Chondrocyte (in vitro differentiated cells): ENCODE measurements at places on chromosomes 11 and 22.

DNA sequence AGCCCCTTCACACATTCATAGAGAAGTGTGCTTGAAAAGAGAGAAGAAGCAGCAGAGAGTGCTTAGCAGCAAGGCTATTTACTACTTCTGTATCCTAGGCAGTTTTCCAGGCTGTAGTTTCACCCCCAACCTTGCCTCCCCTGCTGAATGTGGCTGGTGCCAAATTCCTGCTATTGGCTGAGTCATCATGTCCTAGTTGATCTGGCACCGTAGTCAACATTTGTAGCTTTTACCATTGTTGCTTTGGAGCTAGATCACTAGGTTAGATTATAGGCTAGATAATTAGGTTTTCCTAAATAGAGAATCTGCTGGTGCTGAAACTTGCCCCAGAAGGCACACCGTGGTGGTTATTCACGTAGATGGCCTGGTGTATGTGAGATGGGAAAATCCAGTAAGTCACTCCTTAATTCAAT, 32.7 kb downstream of the ARHGAP42 start:
- no peak for DNase-seq

- no peak for DNase-seq
Measured at GRCh38 chr11:69848201-69848600, 29.0 kb upstream of the FGF3 start.

DNA sequence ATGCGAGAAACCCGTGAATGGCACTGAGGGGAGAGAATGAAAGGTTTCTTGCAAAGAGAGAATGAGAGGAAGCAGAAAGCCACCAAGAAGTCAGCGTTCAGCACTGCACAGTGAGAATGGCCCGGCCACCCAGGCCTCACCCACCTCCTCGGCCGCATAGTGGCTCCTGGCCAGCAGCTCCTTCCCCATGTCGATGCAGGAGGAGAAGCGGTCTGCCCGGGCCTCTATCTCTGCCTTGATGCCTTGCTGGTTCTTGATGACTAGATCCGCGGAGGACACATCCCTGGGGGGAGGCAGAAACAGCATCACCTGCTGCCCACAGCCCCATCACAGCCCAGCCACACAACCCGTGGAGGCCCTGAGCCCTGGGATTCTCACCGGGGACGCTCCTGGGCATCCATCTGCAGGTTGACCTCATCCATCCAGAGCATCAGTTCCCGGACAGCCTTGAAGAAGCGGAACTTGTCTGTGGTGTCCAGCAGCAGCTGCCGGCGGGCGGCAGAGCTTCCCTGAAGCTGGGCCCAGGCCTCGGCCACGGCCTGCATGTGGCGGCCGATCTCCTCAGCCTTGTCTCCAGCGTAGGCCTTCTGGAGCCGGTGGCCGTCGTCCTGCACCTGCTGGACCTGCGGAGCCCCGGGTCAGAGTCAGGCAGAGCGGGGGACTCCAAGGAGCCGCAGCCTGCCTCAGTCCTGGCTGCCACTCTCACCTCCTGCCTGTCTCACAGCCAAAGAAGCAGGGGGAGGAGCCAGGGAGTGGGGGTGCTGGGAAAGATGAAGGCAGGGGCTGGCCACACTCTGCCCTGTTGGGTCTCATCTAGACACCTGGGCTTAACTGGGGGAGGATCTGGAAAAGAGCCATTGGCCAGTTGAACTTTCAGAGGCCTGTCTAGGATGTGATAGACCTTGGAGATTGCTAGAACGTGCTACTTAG, 12.2 kb upstream of the RBM4B start:
- peak; percentile 92 for DNase-seq

DNA sequence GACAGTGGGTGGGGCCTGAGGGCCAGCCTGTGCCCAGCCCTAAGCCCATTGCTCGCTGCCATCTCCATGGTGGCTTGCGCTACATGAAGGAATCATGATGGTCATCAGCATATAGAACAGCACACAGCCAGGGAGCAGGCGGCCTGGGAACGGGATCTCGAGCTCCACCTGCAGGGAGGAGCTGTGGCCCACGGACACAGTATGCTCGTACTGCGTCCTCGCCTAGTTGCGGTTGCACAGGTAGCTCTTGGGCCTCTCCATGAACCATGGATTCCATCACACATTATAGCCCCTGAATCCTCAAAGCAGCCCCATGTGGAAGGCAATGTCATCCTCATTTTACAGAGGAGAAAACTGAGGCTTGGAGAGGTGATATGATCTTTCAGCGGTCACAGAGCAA, 15.1 kb downstream of the SEC14L4 start:
- DNase-seq, result peak; percentile 55

DNA sequence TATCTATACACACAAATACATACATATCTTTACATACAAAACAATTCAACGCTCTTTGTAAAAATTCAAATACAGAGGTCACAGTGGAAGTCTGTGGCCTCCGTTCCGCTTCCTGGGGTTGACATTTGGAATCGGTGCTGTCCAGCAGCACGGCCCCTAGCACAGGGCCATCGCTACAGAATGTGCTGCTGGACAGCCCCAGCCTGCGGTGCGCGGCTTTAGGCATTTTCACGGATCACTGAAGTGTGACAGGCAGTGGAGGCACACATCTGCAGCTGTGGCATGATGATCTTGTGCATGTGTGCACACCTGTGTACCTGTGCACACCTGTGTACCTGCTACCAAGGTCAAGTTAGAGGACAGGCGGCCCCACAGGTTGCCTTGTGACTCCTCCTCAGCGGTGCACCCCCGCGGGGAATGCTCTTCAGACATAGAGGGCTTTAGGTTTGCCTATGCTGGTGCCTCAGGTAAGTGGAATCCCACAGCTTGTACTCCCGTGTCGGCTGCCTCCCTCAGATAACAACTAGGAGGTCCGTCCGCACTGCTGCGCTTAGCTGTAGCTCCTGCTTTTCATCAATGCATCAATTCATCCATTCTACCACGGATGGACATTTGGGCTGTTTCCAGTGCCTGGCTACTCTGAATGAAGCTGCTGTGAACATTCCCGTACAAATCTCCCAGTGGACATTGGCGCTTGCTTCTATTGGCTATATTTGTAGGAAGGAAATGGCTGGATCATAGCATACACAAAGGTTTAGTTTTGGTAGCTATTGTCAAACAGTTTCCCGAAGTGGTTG, 29.9 kb downstream of the GAL start:
- no peak for DNase-seq

GRCh38 chr11:16406226-16406625, 49.9 kb upstream of the SOX6 start:
- no peak for DNase-seq

DNA sequence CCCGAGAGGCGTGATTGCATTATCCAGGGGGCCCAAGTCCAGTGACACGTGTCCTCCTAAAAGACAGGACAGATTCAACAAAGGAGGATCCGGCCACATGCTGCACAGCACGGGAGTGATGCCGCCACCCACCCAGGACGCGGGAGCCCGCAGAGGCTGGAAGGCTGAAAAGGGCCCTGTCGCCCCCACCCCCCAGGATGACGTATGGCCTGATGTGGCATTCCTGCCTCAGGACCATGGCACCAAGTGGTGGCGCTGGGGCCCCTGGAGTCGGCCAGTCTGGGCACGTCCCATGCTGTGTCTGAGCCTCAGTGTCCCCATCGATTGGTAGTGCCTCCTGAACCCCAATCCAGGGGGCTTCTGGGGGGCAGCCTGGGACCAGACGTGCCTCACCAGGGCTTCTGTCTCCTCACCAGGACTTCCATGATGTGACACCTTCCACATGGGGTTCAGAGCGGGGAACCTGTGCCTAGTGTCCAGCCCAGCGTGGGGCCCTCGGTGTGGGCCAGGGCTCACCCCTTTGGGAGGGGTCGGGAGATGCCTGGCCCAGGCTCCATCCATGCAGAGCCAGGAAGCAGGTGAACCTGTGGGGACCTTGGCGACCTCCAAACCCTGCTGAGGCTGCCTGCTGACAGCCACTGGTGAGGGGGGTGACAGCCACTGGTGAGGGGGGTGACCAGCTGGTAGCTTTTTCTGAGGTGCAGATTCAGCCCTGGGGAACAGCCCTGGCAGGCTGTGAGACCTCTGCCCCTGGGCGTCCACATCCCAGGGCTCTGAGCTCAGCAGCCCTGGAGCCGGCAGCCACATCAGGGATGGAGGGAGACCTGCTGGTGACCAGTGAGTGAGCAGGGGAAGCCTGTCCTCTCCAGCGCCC, 75.3 kb downstream of the KCNQ1 start:
- DNase-seq, result peak; percentile 82

GRCh38 chr22:19456541-19456940, 9.0 kb upstream of the C22orf39 start:
- no peak for DNase-seq

GRCh38 chr11:103488031-103488461, 378.8 kb downstream of the DYNC2H1 start:
- no peak for DNase-seq

GRCh38 chr11:44017443-44018126, 30.2 kb upstream of the ACCSL start:
- DNase-seq, result no peak

DNA sequence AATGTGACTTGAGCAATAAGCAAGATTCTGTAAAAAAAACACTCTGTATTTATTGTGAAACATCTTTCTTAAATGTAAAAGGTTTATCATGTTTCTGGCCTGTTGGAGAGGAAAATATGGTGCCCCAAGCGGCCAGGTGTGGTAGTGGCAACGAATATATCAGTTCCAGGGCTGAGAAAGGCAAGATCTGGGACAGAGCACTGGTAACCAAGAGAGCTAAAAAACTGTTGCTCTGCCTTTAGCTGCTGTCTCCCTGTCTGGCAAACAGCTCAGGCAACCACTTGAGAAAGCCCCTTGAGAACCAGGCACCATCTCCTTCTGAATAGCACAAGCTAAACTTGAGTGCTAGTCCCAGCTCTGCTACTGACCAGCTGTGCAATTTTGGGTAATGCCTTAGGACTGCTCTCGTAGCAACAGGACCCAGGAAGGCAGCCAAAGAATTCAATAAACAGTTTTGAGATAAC, 129.9 kb downstream of the KCNC1 start:
- no peak for DNase-seq

GRCh38 chr11:48095779-48096470, 115.6 kb downstream of the PTPRJ start:
- no peak for DNase-seq

DNA sequence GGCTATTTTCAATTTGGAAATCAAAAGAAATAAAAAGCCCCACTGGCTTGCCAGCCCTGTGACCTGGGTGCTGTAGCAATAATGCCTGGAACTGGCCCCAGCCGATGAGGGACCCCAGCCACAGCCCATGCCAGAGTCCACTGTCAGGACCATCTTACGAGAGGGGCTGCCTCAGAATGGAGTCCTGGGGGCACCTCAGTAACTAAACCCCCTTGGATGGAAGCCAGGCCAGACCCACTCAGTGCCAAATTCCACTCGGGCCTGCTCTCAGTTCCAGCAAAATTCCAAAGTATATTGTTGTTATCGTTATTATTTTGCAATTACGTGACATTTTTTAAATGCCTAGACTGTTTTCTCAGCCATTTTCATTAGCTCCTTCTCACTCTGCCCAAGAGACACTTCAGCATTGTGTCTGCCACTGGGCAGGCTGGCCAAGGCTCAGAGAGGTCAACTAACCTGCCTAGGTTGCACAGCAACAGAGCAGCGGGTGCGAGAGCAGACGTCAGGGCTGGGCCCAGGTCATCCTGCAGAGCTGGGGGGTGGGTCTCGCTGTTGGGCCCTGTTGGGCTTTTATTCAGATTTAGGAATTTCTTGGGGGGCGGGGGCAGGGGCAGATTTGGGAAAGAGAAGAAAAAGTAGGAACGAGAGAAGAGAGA, 19.5 kb downstream of the CDKN1C start:
- no peak for DNase-seq

GRCh38 chr11:100827934-100828661, 141.0 kb downstream of the ARHGAP42 start:
- no peak for DNase-seq

DNA sequence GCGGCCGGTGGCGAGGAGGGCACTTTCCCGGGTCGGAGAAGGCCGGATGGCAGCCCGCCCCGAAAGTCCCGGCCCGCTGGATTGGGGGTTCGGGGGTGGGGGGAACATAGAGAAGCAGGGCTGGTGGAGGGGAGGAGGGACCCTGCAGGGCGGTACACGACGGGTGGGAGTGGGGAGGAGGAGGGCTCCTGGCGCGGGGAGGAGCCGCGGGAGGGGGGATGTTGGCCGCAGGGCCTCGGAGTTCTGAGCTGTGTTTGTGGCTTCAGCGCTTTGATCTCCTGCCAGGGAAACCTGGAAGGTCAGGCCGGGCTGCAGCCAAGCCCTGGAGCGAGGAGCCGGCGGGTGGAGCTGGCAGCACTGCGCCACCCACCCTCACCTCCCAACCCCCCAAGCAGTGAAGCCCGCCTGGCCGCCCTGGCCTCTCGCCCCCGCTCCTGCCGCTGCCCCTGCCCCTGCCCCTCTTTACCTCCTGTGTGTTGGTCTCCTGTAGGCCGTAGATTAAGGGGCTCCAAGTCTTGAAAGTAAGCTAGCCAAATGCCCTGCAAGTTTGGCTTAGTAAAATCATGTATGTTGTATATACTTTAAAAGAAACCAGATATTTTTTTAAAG, 30.9 kb downstream of the C22orf31 start:
- DNase-seq, result no peak

- DNase-seq, result no peak
Measured at GRCh38 chr11:15817001-15817400, 539.3 kb downstream of the SOX6 start.

- DNase-seq, result no peak
Measured at GRCh38 chr11:63623513-63624140, 9.4 kb upstream of the PLAAT3 start.

DNA sequence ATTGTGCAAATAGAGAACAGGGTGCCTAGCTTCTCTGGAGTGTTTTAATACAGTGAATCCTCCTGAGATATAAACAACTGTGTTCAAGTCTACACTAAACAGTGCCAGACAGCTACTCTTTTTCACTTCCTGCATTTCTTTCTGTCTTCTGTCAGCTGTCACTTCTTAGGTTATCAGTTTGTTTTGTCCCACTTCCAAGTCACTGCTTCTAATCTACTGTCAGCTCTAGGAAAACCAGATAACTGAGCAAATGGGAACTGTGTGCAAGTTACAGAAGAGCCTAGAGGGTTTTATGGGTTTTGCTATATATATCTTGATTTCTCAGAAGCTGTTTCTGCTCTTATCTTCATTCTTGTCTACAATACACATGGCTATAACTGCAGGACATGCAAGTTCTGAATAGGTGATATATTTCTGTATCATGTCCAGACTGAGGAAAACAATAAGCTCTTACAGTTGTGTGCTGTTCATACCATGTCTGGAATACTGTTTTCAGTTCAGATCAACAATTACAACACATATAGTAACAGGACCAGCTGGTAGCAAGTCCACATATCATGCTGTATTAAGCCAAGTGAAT, 5.8 kb downstream of the PITPNB start:
- DNase-seq, result no peak

DNA sequence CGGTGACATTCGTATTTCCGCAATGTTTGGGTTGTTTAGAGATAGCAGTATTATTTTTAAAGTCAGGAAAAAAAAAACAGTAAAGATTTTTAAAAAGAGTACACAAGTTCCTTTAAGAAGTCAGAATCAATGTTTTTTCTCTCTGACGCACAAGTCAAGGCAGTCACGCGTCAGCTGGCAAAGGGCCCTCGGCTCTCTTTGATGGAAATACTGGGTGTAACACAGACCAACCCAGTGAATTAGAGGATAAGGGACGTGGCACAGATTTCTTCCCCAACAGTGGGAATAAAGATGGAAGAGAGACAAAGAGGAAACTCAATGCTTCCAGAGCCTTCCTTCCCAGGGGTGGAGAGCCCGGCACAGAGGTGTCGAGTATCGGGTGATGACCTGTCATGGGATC, 13.4 kb downstream of the ASCC2 start:
- no peak for DNase-seq

GRCh38 chr11:119117004-119117706, 4.2 kb upstream of the HINFP start:
- no peak for DNase-seq

GRCh38 chr11:45332276-45332934, 46.3 kb upstream of the SYT13 start:
- no peak for DNase-seq

- no peak for DNase-seq
Measured at GRCh38 chr11:90532125-90532524, 309.3 kb upstream of the CHORDC1 start.
